Transverse colon (tissue), 4 donors: ENCODE measurements at places on chromosomes 3 and 15. TPM values are rescaled to one million over a fixed set of nuclear protein-coding genes. Genes with fewer than 3 reads are reported as not detected.
A peak's percentile ranks its signal among the peaks of the same experiment; 100 is the strongest.

GRCh38 chr3:124584552-124585391, 145.5 kb upstream of the UMPS start:
- peak overlapping the region; percentile 45 for H3K4me3 ChIP-seq
- H3K27ac ChIP-seq: peak overlapping the region; percentile 60
- H3K27me3 ChIP-seq: peaks cover 28% of the 10 kb centered on the region
- H3K36me3 ChIP-seq: no peaks in the 10 kb centered on the region

DNA sequence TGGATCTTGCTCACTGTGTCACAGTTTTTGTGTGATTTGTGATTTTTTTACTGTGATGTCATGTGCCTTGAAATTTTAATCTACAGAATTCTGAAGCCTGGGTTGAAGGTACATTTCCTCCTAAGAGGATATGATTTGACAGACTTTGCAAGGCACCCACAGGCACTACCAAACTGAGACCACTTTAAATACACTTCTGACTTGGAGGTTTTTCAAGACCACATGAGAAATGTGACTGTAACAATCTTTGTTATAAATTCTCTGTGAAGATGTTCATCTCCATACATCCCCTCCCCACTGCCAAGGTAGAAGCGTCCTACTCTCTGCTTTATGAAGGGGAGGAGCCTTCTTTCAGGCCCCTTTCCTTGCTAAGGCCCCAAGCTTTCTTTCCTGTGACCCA, 22.8 kb downstream of the UBXN7 start:
- DNase-seq: no peak
- no peaks in the 10 kb centered on the region for H3K36me3 ChIP-seq
- H3K4me3 ChIP-seq: no peak overlapping the region
- H3K27ac ChIP-seq: no peak overlapping the region
- no peaks in the 10 kb centered on the region for H3K27me3 ChIP-seq

GRCh38 chr3:149816986-149817385, 4.0 kb downstream of the RNF13 start:
- DNase-seq: no peak
- no peak overlapping the region for H3K27ac ChIP-seq
- H3K36me3 ChIP-seq: no peaks in the 10 kb centered on the region
- H3K4me1 ChIP-seq: peaks cover 14% of the 10 kb centered on the region
- no peak overlapping the region for H3K4me3 ChIP-seq

GRCh38 chr3:81554801-81555200, 206.6 kb downstream of the GBE1 start:
- H3K36me3 ChIP-seq: no peaks in the 10 kb centered on the region
- DNase-seq: no peak
- H3K4me3 ChIP-seq: no peak overlapping the region

The ATP10A gene
- 3.5 TPM for total RNA-seq

The CACNA2D3 gene
- 2.2 TPM for total RNA-seq

The ZPLD1 gene
- not detected for total RNA-seq

DNA sequence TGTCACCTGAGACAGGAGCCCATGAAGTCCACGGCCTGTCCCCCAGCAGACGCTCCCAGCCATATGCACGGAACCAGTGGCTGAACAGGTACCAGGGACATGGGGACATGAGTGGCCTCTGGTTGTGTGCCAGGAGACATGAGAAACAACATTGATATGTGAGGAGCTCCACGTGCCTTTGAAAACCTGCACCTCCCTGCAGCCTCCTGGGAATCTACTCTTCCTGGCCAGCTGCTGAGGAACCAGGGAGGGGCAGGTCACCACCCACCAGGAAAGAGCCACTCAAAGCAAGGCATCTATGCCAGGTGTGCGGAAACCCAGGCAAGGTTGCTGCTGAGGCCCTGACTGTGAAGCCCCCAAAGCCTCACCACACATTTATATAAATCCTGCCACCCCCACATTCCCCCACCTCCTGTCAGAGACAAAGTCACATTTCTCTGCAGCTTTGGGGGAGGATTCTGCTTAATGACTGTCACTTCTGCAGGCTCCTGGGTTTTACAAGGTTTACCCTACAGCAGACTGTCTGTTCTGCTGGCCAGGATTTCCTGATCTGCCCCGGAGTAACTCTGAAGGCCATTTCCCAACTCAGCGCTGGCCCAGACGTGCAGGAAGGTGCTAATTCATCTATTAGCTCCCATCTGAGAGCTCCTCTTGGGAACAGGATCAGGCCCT, 110.8 kb downstream of the ADCY5 start:
- no peaks in the 10 kb centered on the region for H3K27me3 ChIP-seq
- H3K36me3 ChIP-seq: no peaks in the 10 kb centered on the region
- peaks cover 11% of the 10 kb centered on the region for H3K4me1 ChIP-seq
- H3K27ac ChIP-seq: no peak overlapping the region
- DNase-seq: no peak

DNA sequence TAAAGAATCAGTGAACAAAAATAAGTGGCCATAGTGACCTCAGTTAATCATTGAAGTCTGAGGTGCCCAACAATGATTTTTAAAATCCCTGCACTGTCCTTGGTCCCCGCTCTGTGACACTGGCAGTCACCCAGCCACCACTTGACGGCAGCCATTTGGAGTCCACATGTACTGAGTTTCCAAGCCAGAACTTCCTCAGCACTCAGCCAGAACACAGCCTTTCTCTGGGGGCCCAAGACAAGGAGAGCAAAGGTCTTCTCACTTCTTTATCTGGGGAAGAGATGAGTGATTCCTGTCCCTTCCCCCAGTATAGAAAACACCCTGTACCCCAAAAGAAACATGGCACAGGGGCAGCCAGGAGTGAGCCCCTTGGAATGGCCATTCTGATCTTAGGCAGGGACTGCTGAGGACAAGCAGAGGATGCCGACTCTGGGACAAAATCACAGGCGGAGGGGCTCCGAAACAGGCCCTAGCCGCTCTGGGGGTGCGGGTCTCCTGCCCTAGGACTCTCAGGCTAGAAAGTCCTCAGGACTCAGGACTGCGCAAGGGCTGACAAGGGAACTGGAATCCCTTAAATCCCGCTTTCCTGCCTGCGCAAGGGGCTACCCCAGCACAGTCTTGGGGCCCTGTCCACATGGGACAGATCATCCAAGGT, 12.8 kb downstream of the PAK6 start:
- no peak overlapping the region for H3K27ac ChIP-seq
- DNase-seq: no peak
- H3K4me3 ChIP-seq: no peak overlapping the region
- no peaks in the 10 kb centered on the region for H3K36me3 ChIP-seq
- peaks cover 23% of the 10 kb centered on the region for H3K27me3 ChIP-seq

- H3K4me3 ChIP-seq: peak overlapping the region; percentile 91
- no peak for DNase-seq
- H3K27ac ChIP-seq: peak overlapping the region; percentile 92
These were observed 558 bp upstream of the SLC30A4 start for GRCh38 chr15:45523166-45523460.

DNA sequence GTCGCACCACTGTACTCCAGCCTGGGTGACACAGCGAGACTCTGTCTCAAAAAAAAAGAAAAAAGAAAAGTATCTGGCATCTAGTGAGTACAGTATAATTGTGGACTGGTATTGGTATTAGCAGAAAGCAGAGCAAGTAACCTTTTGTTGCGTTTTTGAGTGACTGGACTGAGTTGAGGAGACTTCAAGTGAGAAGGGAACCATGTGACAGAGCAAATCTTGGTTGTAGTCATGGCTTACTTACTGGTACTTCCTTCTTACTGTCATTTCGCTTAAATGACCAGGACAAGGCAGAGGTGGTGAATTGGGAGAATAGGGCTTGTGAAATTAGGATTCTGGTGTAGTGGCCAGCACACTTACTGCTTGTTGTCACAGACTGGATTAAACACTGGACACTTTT, 20.6 kb downstream of the RTF1 start:
- no peak overlapping the region for H3K4me3 ChIP-seq
- H3K4me1 ChIP-seq: no peaks in the 10 kb centered on the region
- no peak overlapping the region for H3K27ac ChIP-seq
- H3K27me3 ChIP-seq: no peaks in the 10 kb centered on the region
